A673 (cell line): ENCODE measurements at places on chromosomes 4 and X. TPM values are rescaled to one million over a fixed set of nuclear protein-coding genes. Genes with fewer than 3 reads are reported as not detected.

TRPC3 gene
- total RNA-seq: 0.24 and 0.28 TPM in 2 replicates

GRCh38 chrX:116827063-116827462, 364.3 kb upstream of the CT83 start:
- no peaks in the 10 kb centered on the region for H3K4me1 ChIP-seq
- DNase-seq: no peak
- no peak overlapping the region for H3K27ac ChIP-seq
- no peaks in the 10 kb centered on the region for H3K36me3 ChIP-seq
- no peaks in the 10 kb centered on the region for H3K27me3 ChIP-seq

- peaks cover 10% of the 10 kb centered on the region for H3K4me1 ChIP-seq
- peaks cover 50% of the 10 kb centered on the region for H3K36me3 ChIP-seq
- no peak overlapping the region for H3K4me3 ChIP-seq
- no peak for DNase-seq
- H3K27me3 ChIP-seq: no peaks in the 10 kb centered on the region
- no peak overlapping the region for H3K27ac ChIP-seq
Measured at GRCh38 chr4:2928242-2929176, 34.7 kb downstream of the NOP14 start.

CCDC110 gene
- 0.50 TPM in 1 of 2 replicates, not detected in the other for total RNA-seq

DNA sequence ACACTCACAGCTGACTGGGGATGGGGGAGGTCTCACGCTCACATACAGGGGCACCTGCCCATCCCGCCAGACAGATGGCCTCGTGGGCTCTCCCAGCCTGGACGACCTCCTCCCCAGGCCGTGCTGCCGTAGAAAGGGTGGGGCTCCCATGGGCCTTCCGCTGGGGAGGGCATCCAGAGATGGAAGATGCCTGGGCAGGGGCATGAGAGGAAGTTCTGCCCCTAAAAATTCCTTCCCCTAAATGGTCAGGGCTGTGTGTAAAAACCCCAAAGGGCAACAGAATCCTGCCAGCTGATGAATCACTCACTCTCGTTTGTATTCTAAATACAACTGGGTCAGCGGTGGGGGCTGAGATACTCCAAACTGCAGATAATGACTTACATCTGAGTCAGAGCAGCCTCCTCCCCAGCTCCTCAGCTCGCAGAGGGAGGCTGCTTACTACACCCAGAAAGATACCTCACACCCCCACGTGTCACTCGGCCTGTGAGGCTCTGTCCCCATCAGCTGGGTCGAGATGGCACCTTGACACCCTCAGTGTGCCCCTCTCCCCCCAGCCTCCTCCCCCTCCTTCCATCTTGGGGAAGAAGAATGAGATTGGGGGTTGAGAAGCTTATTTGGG, 10.1 kb downstream of the WDR1 start:
- no peak overlapping the region for H3K27ac ChIP-seq
- peak; percentile 57 for DNase-seq
- no peaks in the 10 kb centered on the region for H3K4me1 ChIP-seq

CSN1S1 gene
- total RNA-seq: not detected in 2 replicates

PGM2 gene
- 27.4 and 31.0 TPM in 2 replicates for total RNA-seq

DNA sequence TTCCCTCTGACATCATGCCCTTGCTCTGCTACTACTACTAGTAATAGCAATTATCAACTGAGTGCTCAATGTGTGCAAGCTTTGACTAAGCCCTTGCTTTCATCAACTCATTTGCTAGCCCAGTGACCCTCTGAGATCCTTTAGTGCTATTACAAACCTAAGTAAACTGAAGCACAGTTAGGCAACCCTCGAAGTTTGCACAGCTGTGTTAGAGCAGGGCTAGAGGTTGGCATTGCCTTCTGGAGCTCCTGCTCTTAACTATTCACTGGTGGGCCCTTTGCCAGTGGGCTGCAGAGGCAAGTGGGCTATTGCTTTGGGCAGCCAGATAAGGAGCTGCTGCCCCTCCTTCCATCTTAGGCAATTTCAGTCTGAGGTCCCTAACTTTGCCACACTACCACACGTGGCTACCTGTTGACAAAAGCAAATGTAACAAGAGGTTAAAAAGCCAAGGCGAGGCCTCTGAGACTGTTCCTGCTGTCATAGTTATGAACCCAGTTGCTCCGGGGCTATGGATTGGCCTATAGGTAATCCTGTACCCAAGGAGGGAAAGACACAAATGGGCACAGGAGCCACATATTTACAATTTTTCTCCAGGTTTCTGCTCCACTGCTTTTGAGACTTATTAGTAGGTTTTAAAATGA, 41.5 kb upstream of the ANKRD50 start:
- H3K27ac ChIP-seq: no peak overlapping the region
- H3K27me3 ChIP-seq: no peaks in the 10 kb centered on the region
- no peak overlapping the region for H3K4me3 ChIP-seq

- no peak overlapping the region for H3K27ac ChIP-seq
- H3K4me3 ChIP-seq: no peak overlapping the region
- no peaks in the 10 kb centered on the region for H3K4me1 ChIP-seq
- H3K27me3 ChIP-seq: no peaks in the 10 kb centered on the region
- no peak for DNase-seq
Measured at GRCh38 chr4:25977397-25978170, 63.6 kb downstream of the SMIM20 start.

GPR143 gene
- 0.50 and 1.2 TPM in 2 replicates for total RNA-seq

ALPK1 gene
- total RNA-seq: 11.8 and 17.3 TPM in 2 replicates

- no peak for DNase-seq
- no peak overlapping the region for H3K27ac ChIP-seq
- H3K36me3 ChIP-seq: no peaks in the 10 kb centered on the region
- no peaks in the 10 kb centered on the region for H3K27me3 ChIP-seq
- H3K4me3 ChIP-seq: no peak overlapping the region
Measured at GRCh38 chr4:104930298-104930697, 216.4 kb upstream of the TET2 start.

- DNase-seq: no peak
- no peaks in the 10 kb centered on the region for H3K27me3 ChIP-seq
- no peak overlapping the region for H3K27ac ChIP-seq
- no peaks in the 10 kb centered on the region for H3K4me1 ChIP-seq
Measured at GRCh38 chrX:574251-574650, 56.3 kb upstream of the SHOX start.

DNA sequence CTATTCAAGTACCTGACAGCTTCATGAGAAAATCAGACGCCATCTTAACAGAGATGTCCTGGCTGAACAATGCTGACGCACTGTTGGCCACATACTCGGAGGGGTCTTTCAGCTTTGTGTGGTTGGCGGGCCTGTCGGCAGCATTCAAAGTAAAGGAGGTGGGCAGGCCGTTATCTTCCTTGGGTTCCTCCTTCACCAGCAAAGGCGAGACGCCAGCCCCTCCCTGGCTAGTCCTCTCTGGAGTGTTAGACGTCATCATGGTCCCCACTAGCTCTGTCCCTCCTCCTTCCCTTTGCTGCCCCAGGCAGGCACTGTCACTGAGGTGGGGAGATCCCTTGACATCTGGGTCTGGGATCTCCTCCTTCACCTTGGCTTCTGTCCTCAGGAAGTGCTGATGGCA, 53.0 kb downstream of the ZNF827 start:
- H3K27ac ChIP-seq: no peak overlapping the region
- no peaks in the 10 kb centered on the region for H3K36me3 ChIP-seq
- H3K4me1 ChIP-seq: peaks cover 21% of the 10 kb centered on the region
- no peak overlapping the region for H3K4me3 ChIP-seq
- H3K27me3 ChIP-seq: no peaks in the 10 kb centered on the region
